ENCODE measurements at places on chromosomes 7 and 10.

GRCh38 chr7:140551355-140552239 is 72.3 kb upstream of the MKRN1 start:
- H3K27ac ChIP-seq: no peak overlapping the region
- no peaks in the 10 kb centered on the region for H3K4me1 ChIP-seq
- no peak overlapping the region for H3K4me3 ChIP-seq

DNA sequence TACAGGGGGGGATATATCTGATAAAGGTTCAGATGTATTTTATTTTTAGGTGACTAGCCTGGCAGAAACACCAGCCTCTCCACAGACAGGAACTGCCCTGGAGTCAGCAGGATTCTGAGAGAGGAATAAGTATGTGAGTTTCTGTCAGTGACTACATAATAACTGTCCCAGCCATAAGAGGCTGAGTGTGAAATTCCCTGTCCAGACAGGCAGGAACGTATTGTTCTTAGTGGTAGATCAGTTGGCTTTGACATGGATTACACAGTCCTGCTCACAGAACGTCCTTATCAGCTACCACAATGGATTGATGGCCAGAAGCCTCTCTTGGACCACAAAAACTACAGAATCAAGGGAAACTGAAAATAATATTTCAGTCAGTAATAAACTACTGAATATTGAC is 709.8 kb downstream of the PCDH15 start:
- DNase-seq: no peak
- no peak overlapping the region for H3K27ac ChIP-seq
- H3K27me3 ChIP-seq: no peaks in the 10 kb centered on the region

GRCh38 chr10:93115661-93116383 is 42.1 kb downstream of the CYP26A1 start:
- peaks cover 5% of the 10 kb centered on the region for H3K27me3 ChIP-seq
- DNase-seq: peak; percentile 85
- H3K27ac ChIP-seq: no peak overlapping the region
- H3K36me3 ChIP-seq: no peaks in the 10 kb centered on the region
- peaks cover 11% of the 10 kb centered on the region for H3K4me1 ChIP-seq

DNA sequence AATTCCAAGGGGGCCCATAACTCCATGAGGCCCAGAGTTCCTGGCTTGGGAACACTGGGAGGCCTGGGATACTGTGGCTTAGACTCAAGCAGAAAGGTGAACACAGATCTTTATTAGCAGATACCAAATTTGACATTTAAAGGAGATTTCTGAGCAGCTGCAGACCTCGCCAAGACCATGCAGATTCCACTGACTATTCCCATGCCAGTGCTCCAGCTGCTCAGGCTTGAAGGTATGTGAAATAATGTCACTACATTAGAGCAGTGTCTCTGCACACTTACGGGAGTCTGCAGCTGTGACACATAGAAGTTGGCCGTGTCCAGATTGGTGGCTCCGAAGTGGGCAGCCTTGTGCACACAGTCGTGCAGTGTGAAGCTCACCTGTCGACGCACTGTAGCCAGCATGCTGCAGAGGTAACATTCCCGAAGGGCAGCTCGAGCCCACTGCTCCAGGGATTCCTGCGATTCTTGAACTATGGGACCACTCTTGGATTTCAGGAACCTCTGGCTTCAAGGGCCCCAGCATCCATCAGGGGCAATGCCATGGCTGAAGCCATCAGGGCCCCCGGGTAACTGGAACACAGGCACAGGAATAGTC is 46.1 kb downstream of the SEPTIN7 start:
- H3K4me1 ChIP-seq: peaks cover 43% of the 10 kb centered on the region
- H3K36me3 ChIP-seq: peaks cover 17% of the 10 kb centered on the region
- H3K4me3 ChIP-seq: no peak overlapping the region
- no peak overlapping the region for H3K27ac ChIP-seq
- H3K27me3 ChIP-seq: no peaks in the 10 kb centered on the region

- DNase-seq: no peak
- H3K27me3 ChIP-seq: no peaks in the 10 kb centered on the region
- H3K4me1 ChIP-seq: no peaks in the 10 kb centered on the region
- H3K36me3 ChIP-seq: peaks cover 4% of the 10 kb centered on the region
- H3K4me3 ChIP-seq: no peak overlapping the region
These were observed 15.2 kb upstream of the COMTD1 start for GRCh38 chr10:75250934-75251333.

DNA sequence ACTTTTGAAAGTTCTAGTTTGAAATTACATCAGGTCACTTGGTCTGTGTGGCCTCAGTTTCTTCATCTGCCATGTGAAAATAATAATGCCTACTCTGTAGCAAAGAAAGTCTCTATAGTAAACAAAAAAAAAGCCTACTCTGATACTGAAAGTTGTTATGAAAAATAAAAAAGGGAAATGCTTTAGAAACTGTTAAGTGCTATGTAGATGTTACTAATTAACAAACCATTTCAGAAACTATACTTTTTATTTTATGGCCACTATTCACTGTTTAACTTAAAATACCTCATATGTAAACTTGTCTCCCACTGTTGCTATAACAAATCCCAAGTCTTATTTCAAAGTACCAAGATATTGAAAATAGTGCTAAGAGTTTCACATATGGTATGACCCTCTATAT is 50.6 kb downstream of the CFTR start:
- no peaks in the 10 kb centered on the region for H3K4me1 ChIP-seq
- H3K4me3 ChIP-seq: no peak overlapping the region
- no peak for DNase-seq
- no peaks in the 10 kb centered on the region for H3K27me3 ChIP-seq
- H3K36me3 ChIP-seq: no peaks in the 10 kb centered on the region
- H3K27ac ChIP-seq: no peak overlapping the region

GRCh38 chr7:32222251-32222900 is 152.2 kb upstream of the PDE1C start:
- H3K27ac ChIP-seq: no peak overlapping the region
- peaks cover 4% of the 10 kb centered on the region for H3K27me3 ChIP-seq
- no peaks in the 10 kb centered on the region for H3K36me3 ChIP-seq
- no peak for DNase-seq
- no peak overlapping the region for H3K4me3 ChIP-seq
